ENCODE measurements at places on chromosomes 1 and 21. TPM values are rescaled to one million over a fixed set of nuclear protein-coding genes. Genes with fewer than 3 reads are reported as not detected.

SYT2 gene
- 0.37 TPM for total RNA-seq

CD1C gene
- not detected for total RNA-seq

- no peaks in the 10 kb centered on the region for H3K4me1 ChIP-seq
- DNase-seq: no peak
Observed at GRCh38 chr1:193308438-193308837, 122.0 kb upstream of the B3GALT2 start.

DNA sequence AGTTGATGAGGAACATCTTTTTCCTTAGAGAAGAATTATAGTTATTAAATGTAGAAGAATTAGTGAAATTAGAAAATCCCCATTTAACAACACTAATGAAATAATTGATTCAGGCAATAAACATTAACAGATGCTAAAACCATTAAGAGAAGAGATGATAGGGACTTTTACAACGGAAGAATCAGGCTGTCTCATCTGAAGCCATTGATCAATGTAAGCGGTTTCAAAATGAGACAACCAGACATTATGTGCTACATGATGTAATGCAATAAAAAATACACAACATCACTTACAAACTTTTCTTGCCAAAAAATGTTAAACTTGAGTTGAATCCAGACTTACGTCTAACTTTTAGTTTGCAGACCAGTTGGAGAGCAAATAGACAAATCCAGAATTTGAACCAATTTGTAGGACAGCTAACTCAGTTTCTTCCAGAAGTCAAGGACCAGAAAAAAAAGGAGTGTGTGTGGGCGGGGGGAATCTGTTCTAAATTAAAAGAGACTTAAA is 165.4 kb upstream of the DPT start:
- H3K36me3 ChIP-seq: no peaks in the 10 kb centered on the region
- no peak overlapping the region for H3K27ac ChIP-seq
- DNase-seq: no peak
- no peak overlapping the region for H3K4me3 ChIP-seq
- no peaks in the 10 kb centered on the region for H3K27me3 ChIP-seq

DYNLT5 gene
- total RNA-seq: 0.22 TPM

- no peak overlapping the region for H3K4me3 ChIP-seq
- H3K4me1 ChIP-seq: no peaks in the 10 kb centered on the region
- no peaks in the 10 kb centered on the region for H3K36me3 ChIP-seq
Observed at GRCh38 chr1:228837817-228838716, 102.8 kb downstream of the RHOU start.
